ENCODE measurements at places on chromosomes 6 and 20.

DNA sequence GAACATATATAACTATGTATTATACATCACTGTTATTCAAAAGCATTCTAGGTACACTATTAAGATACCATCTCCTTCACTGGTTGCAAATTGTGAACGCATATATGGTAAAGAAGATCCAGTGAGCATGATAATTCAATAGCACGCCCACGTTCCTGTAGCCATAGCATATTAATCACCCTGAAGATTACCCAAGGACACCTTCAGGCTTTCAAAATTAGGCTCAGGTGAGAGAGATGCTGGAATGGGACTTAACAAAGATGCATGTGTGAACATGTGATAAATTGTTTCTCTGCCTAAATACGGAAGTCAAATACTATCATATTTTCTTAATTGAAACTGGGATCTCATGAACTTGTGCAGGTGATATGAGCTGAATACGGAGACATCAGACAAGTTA, 303.5 kb downstream of the PTPRK start:
- DNase-seq: no peak

- peak; percentile 47 for DNase-seq
These were observed 285.4 kb upstream of the FLRT3 start for GRCh38 chr20:14622796-14623195.

DNA sequence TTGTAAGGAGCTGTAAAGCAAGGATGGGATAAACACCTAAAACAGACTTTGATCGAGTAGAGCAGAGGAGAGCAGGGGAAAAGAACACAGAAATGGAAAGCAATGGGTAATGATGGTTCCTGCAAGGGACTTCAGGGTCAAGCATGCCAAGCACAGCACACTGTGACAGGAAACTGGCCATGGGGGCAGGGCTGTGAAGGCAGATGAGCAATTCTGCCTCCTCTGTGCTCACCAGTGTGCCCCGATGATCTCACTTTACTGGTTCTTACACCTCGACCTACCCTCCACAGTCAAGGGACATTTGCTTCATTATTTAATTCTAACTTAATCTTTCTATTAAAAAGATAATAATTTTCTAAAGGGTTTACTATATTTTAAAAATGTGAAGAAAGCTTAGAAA, 21.6 kb upstream of the MYB start:
- no peak for DNase-seq

DNA sequence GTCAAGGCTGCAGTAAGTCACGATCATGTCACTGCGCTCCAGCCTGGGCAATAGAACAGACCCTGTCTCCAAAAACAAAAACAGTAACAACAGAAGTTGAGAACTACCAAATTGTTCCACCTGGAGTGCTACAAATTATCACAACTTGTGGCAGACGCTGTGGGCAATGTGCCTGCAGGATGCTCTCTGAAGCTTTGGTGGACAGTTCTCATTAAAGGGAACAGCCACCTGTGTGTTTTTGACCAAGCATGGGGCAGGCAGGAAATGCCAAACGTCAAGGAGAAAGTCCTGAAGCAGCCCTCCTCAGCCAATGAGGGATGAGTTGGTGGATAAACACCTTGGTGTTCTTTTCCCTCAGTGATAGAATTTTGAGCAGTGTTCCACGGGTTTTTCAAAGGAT, 15.8 kb downstream of the COX4I2 start:
- DNase-seq: no peak

- no peak for DNase-seq
These were observed 803.7 kb downstream of the GRIK2 start for GRCh38 chr6:102197211-102197610.

DNA sequence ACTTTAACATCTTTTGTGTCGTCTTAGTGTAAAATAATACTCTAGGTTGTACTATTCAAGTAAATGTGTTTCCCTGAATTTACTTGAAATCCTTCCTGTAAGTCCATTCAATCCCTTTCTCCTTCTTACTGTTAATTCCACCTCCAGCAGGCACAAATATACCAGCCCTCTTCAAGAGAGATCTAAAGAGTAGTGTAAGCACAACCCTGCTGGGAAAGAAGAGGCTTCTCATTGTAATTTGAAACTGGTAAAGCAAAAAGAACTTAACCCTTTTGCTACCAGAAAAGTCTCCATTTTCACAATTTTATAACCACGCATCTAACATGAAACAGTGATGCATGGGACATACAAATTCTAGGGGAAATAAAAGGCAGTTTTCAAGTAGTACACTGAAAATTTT, at the start of gene BMP5:
Gene BMP5, minus strand, starts transcription at position 191 of the 400 bp plus-strand sequence. CDS start 725 bp downstream, outside the sequence.
- DNase-seq: no peak

DNA sequence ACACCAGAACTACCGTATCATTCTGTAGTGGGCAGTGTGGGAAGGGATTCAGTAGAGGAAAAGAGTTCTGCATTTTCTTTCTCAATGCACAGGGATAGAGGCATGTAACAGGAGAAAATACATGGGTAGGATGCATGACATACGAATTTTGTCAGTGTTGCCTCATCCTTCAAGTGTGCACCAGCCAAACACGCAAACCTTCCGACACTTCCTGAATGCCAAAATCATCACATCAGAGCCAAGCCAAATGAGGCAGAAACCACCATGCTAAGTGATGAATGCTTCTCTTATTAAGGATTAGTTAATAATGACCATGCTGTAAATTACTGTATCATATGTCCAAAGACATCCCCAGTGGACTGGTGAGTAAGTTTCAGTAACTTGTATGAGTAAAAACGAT, 27.3 kb downstream of the RAMACL start:
- peak; percentile 64 for DNase-seq

DNA sequence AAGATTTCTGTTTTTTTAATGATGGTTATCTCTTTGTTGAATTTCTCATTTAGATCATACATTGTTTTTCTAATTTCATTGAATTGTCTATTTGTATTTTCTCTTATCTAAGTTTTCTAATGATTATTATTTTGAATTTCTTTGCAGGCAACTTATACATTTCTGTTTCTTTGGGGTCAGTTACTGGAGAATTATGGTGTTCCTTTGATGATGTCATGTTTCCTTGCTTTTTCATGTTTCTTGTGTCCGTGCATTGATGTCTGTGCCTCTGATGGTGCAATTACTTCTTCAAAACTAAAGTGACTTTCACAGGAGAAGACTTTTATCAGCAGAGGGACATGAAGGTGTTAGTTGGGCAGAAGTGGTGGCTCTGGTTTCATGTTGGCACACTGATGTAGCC, 270.7 kb upstream of the MOCS1 start:
- DNase-seq: no peak

DNA sequence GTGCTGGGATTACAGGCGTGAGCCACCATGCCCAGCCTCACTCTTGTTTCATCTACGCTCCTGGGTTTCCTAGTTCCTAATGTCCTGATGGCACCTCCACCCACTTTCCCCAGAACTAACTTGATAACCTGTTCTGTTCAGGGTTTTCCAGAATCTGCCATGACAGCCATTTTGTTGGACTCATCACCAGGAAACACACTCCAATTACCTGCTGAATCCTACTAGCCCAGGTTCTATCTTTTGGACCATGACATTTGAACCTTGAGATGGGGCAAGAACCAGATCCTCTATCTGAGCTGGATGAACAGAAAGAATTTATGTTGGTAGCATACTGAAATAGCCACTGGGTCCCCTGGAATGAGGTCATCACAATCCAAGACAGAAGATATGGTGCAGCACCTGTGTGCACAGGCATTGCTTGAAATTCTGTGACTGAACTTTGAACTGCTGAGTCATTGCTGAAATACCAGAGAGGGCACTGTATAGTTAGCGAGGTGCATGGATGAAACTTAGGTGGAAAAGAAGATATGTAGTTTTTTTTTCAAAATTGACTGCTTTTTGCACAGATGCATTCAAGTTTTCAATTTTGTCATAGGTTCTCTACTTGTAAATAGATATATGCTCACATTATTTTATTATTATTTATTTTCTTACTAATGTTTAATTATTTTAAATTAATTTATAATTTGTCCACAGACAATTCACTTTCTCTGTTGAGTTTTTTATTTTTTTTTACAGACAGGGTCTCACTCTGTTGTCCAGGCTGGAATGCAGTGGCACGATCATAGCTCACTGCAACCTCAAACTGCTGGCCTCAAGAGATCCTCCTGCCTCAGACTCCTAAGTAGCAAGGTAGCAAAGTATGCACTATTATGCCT, 42.8 kb upstream of the TASP1 start:
- DNase-seq: no peak

DNA sequence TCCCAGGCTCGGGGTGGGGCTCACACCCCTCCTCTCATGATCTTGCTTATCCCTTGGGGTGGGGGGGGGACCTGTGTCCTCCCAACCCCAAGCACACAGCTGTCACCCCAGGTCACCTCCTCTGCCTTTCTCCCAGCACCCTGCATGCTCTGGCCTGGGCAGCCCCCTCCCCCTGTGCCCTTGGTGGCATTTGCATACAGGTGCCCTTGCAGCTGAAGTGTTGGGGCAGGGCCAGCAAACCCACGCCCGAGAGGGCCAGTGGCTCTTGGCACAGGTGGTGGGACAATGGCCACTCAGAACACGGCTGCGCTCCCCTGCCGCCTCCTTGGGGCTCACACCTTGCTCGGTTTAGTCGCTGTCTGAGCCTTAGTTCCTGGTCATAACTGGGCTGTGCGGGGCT, 11.3 kb upstream of the MYT1 start:
- no peak for DNase-seq

DNA sequence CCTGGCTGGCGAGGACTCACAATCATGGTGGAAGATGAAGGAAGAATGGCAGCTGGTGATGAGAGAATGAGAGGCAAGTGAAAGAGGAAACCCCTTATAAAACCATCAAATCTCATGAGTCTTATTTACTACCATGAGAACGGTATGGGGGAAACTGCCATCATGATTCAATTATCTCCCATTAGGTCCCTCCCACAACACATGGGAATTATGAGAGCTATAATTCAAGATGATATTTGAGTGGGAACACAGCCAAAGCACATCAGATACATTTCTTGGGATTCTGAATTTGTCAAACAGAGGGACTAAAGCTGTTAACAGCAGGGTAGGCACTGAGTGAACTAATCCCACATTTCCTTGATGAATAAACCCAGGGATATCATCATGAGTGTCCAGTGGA, 116.2 kb upstream of the PLCB4 start:
- DNase-seq: no peak

DNA sequence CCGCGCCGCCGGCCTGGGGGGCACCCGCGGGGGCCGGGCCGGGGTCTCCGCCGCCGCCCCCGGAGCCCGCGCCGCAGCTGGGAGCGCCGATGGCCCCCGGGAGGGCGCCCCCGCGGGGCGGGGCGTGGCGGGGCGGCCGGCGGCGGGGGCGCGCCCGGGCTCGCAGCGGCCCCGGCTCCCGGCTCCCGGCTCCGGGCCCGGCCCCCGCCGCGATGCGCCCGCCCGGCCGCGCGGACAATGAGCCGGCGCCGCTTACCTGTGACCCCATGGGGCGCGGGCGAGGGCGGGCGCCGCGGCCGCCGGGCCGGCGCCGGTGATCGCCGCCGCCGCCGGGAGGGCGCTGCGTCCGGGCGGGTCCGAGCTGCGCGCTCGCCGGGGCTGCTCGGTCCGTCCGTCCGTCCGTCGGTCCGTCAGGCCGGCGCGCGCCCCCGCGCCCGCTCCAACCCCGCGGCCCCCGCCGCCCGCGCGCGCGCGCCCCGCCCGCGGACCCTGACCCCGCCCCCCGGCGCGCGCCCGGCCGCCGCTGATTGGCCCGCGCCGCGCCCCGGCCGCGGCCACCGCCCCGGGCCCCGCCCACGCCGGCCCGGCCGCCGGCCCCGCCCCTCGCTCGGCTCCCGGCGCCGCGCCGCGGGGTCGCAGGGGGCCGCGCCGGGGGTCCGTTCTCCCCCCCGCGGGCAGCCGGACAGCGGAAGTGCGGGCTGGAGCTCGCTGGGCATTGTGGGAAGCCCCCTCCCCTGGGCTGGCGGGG, at the start of gene ZBTB46:
Gene ZBTB46, minus strand, starts transcription at position 424 of the 748 bp plus-strand sequence. CDS start 40,507 bp downstream, outside the sequence.
- no peak for DNase-seq

DNA sequence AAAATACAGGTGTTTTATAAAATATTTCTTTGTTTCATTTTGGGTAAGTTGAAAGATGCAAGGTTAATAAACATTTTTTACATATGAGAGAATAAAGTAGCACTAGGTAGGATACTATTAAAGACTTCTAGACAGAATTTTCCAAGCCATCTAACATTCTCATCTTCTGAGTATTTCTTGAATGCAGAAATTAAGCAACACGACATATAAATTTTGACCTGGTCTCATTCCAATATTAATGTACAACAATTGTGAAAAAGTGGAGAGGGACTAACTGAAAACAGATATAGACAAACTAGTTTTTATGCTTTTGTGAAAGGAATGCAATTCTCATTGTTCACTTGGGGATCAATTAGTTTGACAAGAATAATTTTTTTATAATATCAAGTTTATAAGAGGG, 11.5 kb upstream of the FOXO3 start:
- DNase-seq: no peak

- no peak for DNase-seq
These were observed 6.3 kb downstream of the SMOC2 start for GRCh38 chr6:168447282-168447681.

- no peak for DNase-seq
These were observed 12.7 kb downstream of the FAM217A start for GRCh38 chr6:4066029-4066755.

All from HS-27A (cell line).